AG04449 (cell line): ENCODE measurements at places on chromosomes 11 and 22.

- no peak for DNase-seq
Measured at GRCh38 chr11:105693075-105693759, 83.3 kb downstream of the GRIA4 start.

DNA sequence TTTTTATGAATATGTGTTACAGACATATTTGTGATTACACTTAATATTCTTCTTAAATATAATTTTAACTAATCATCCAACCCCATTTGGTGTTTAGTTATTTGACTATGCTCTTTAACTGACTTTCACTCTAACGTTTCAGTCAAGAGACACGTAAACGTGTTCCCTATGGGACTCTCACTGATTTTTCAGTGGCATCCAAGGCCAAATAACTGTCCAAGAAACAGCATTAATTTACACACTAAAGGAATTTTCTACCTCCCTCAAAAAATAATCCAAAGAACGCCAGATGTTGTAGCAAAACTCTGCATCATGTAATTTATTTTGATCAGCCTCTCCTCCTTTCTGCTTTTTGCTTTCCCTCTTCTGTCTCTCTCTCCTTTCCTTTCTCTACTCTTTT lies 44.0 kb upstream of the NOX4 start:
- DNase-seq, result no peak

GRCh38 chr11:112255067-112255720 lies 5.5 kb downstream of the PLET1 start:
- DNase-seq, result no peak

- no peak for DNase-seq
Measured at GRCh38 chr11:92632495-92632894, 337.0 kb upstream of the MTNR1B start.

- DNase-seq, result no peak
Measured at GRCh38 chr11:119701591-119702549, 27.1 kb downstream of the NECTIN1 start.

GRCh38 chr11:63937713-63938478 lies 906 bp upstream of the NAA40 start:
- DNase-seq, result no peak

DNA sequence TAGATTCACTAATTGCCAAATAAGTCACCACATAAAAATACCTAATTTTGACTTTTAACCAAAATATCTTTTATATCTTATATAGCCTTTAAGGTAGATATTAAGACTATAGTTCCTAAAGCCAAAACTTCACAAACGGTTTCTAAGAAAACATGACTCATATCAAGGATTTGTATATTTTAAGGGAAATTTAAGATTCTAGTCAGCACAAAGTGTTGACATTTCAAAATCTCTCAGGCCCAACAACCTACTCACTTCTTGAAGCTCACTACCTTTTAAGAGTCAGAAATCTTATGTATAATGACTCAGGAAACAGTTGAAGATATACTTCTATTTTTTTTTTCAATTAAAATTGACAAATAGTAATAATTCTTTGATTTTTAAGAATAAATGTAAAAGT lies 221.9 kb downstream of the SBF2 start:
- DNase-seq, result no peak

DNA sequence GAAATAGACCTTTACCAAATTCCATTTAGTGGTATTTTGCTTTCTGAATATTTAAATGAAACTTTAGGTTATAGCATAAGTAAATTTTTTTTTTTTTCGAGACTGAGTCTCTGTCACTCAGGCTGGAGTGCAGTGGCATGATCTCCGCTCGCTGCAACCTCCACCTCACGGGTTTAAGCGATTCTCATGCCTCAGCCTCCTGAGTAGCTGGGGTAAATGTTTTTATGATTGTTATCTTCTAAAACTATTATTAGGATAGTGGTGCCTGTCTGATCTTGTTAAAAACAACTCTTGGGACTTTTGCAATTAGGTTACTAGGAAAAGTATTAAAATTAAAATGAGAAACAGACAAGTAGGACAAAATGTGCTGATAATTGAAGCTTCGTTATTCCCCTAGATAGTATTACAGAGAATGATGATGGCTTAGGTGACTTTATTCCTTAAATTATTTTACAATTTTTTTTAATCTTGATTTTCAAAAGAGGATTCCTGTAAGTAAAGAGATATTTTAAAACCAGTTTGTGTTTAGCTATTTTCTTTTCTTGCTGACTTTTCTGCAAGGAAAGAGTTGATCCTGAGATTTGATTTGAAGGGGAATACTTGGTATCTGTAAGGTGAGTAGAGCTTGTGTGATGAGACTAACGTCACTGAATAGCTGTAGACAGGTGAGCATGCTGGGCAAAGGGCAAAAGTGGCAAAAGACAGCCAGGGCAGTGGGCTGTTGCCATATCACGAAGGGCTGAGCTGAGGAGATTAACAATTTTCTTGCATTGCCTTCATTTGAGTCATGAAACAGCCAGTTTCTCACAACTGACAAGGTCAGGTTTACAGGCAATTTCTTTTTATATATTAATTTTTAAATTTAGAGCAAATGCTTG lies 20.8 kb downstream of the CRKL start:
- no peak for DNase-seq
